ENCODE measurements at places on chromosomes 12 and 14. TPM values are rescaled to one million over a fixed set of nuclear protein-coding genes. Genes with fewer than 3 reads are reported as not detected.

DNA sequence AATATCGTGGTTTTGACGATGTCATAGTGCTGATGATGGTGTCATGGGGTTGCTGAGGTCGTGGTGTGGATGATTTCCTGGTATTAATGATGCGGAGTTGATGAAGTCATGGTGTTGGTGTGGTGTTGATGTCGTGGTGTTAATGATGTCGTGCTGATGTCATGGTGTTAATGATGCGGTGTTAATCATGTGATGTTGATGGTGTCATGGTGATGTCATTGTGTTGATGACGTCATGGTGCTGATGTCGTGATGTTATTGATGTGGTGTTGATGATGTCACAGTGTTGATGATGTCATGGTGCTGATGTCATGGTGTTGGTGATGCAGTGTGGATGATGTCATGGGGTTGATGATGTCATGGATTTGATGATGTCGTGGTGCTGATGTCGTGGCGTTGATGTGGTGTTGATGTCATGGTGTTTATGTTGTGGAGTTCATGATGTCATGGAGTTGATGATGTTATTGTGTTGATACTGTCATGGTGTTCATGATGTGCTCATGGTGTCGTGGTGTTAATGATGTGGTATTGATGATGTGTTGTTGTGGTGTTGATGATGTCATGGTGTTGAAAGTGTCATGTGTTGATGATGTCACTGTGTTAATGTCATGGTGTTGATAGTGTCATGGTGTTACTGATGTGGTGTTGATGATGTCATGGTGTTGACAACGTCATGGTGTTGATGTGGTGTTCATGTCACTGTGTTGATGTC is 48.5 kb upstream of the RIMBP2 start:
- peak; percentile 51 for DNase-seq
- no peaks in the 10 kb centered on the region for H3K36me3 ChIP-seq
- no peak overlapping the region for H3K27ac ChIP-seq
- peaks cover 2% of the 10 kb centered on the region for H3K27me3 ChIP-seq

GRCh38 chr14:96094211-96094610 is 55.0 kb downstream of the C14orf132 start:
- no peak overlapping the region for H3K4me3 ChIP-seq
- no peaks in the 10 kb centered on the region for H3K4me1 ChIP-seq
- DNase-seq, result no peak
- H3K36me3 ChIP-seq, result no peaks in the 10 kb centered on the region
- no peaks in the 10 kb centered on the region for H3K27me3 ChIP-seq

GRCh38 chr12:109697270-109697553 is 16.4 kb upstream of the FAM222A start:
- DNase-seq, result no peak
- H3K27ac ChIP-seq, result no peak overlapping the region
- H3K4me3 ChIP-seq, result no peak overlapping the region
- no peaks in the 10 kb centered on the region for H3K27me3 ChIP-seq

DNA sequence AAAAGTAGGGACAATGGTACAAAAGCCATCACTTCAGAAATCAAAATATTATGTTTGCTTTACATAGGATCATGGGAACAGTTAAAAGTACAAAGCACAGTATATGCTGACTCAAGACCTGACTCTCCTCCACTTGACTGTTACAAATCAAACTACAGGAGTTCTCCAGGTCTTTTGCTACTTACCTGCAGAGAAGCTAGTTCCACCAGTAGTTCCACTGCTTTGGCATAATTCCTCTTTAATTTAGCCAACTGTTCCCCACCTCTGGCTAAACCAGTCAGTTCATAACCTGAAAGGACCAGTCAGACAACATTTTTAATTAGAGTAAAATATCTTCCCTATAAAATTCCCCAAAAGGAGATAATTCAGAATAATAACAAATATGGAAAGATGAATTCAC is 14.0 kb downstream of the ATP6V1D start:
- H3K27ac ChIP-seq, result no peak overlapping the region
- H3K36me3 ChIP-seq, result peaks cover 64% of the 10 kb centered on the region
- no peak for DNase-seq
- H3K27me3 ChIP-seq, result no peaks in the 10 kb centered on the region
- H3K4me1 ChIP-seq, result no peaks in the 10 kb centered on the region

- no peak overlapping the region for H3K4me3 ChIP-seq
- H3K4me1 ChIP-seq, result no peaks in the 10 kb centered on the region
- H3K27me3 ChIP-seq, result no peaks in the 10 kb centered on the region
- no peak overlapping the region for H3K27ac ChIP-seq
- no peaks in the 10 kb centered on the region for H3K36me3 ChIP-seq
These were observed 268.9 kb downstream of the SUDS3 start for GRCh38 chr12:118645219-118645618.

DNA sequence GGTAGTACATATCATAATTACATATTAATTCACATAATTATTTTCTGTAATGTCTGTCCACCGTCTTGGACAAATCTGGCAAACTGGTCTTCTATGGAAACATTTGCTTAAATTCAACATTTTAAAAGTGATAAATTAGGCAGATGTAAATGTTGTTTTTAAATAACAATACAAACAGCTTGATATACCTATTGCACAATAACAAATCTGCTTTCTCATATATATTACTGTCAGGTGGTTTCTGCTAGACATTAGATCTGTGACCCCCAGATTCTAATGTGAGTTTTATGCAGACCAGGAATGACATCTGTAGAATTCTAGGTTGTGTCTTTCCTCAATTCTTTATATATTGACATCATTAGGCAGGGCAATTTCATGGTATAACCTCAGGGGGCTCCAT is 173.3 kb downstream of the CCDC59 start:
- H3K36me3 ChIP-seq, result no peaks in the 10 kb centered on the region
- no peak for DNase-seq
- H3K4me1 ChIP-seq, result no peaks in the 10 kb centered on the region
- H3K27me3 ChIP-seq, result no peaks in the 10 kb centered on the region
- H3K4me3 ChIP-seq, result no peak overlapping the region

DNA sequence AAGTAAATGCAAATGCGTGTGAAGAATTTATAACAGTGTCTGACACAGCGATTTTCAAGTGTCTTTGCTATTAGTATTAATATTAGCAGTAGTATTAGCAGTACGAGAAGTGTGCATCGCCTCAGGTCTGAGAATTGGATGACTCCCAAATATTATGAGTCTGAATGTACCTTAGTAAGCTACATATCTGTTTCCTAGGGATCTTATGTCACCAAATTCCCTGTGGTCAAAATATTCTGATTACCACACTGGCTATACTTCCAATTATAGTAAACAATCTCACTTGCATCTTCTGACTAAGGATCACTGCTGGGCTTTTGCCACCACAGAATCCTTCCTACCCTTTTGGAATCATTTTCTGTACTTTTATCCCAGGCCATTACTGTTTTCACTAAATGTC is 396.0 kb upstream of the MIS18BP1 start:
- no peaks in the 10 kb centered on the region for H3K4me1 ChIP-seq
- no peak for DNase-seq

- H3K27ac ChIP-seq, result no peak overlapping the region
- H3K36me3 ChIP-seq, result no peaks in the 10 kb centered on the region
- no peak overlapping the region for H3K4me3 ChIP-seq
- DNase-seq, result no peak
- H3K4me1 ChIP-seq, result no peaks in the 10 kb centered on the region
These were observed 182.5 kb upstream of the DIO2 start for GRCh38 chr14:80393766-80394165.

DNA sequence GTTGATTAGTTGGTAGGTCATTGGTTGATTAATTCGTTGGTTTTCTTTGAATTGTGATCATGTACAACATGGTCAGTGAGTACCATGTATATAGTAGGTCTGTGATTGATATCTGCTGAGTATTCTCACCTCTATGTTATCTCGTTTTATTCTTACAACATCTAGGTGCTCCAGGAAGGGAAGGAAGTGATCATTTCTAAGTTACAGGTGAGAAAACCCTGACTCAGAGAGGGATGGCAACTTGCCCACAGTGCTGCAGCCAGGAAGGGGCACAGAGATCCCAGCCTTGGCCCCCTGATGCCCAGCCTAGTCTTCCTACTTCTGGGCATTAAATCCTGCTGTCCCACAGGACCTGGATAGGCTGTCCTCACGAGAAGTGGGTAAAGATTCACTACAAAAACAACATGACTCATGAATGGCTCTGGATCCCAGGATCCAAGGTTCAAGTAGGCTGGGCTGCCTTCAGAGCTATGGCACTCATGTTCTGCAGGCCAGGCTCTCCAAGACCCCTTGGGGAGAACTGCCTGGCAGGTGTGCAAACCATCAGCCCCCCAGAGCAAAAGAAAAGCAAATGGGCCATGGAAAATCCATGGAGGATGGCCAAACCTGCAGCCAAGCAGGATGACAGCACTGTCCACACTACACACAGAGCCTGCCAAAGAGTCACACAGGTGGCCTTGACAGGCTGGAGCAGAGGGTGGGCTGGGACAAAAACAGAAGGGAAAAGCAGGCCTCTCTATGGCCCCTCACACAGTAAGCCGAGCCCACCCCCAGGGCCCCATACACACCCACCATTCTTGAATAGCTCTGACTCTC is 146.2 kb downstream of the BCL11B start:
- no peak for DNase-seq
- no peaks in the 10 kb centered on the region for H3K27me3 ChIP-seq
- H3K36me3 ChIP-seq, result no peaks in the 10 kb centered on the region
- no peak overlapping the region for H3K4me3 ChIP-seq

GRCh38 chr12:23349564-23349963 is 599.9 kb downstream of the SOX5 start:
- no peak for DNase-seq
- no peak overlapping the region for H3K27ac ChIP-seq
- no peak overlapping the region for H3K4me3 ChIP-seq
- no peaks in the 10 kb centered on the region for H3K4me1 ChIP-seq
- H3K36me3 ChIP-seq, result no peaks in the 10 kb centered on the region

GRCh38 chr12:7376196-7376595 is 67.8 kb downstream of the CD163L1 start:
- peaks cover 6% of the 10 kb centered on the region for H3K27me3 ChIP-seq
- no peaks in the 10 kb centered on the region for H3K4me1 ChIP-seq
- no peak for DNase-seq
- no peak overlapping the region for H3K4me3 ChIP-seq
- H3K27ac ChIP-seq, result no peak overlapping the region

GRCh38 chr14:58947156-58947555 is 241.3 kb upstream of the DAAM1 start:
- H3K27me3 ChIP-seq, result no peaks in the 10 kb centered on the region
- H3K27ac ChIP-seq, result no peak overlapping the region
- H3K4me1 ChIP-seq, result no peaks in the 10 kb centered on the region
- no peak overlapping the region for H3K4me3 ChIP-seq

GRCh38 chr12:14313379-14314138 is 51.9 kb upstream of the ATF7IP start:
- DNase-seq, result no peak
- H3K4me1 ChIP-seq, result no peaks in the 10 kb centered on the region
- H3K36me3 ChIP-seq, result no peaks in the 10 kb centered on the region
- H3K27ac ChIP-seq, result no peak overlapping the region
- no peaks in the 10 kb centered on the region for H3K27me3 ChIP-seq
- H3K4me3 ChIP-seq, result no peak overlapping the region

DNA sequence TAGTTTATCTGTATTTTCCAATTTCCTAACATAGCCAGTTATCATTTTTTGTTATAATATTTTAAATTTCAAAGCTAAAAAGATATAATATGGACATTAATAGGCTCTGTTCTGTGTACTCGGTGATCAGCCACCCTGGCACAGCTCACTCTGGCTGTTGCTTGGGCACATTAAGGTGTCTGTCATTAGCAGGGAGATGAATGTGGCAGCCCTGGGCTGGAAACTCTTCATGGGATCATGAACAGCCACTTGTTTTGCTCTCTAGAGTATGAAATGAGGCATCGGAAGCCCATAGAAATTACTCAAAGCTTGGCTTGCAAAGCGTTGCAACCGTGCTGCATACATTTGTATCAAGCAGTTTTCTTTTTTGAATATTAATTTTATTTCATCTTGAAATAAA is 233.2 kb downstream of the DACT1 start:
- no peaks in the 10 kb centered on the region for H3K36me3 ChIP-seq
- H3K4me3 ChIP-seq, result no peak overlapping the region

DNA sequence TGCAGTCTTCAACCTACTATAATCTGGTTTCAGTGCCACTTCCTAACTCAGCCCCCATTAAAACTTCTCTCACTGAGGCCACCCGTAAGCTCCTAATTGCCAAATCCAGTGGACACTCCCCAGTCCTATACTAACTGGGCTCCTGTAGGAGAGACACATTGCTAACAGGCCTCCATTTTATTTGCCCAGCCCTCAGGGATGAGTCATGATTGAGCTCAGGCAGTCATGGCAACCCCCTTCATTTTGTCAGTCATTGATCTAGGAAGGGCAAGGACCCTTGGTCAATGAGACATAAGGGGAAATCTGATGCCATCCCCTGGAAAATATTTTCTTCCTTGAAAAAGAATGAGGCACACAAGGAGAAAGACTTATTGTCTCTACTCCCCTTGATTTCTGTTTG is 70.1 kb upstream of the HIF1A start:
- DNase-seq, result no peak
- H3K4me3 ChIP-seq, result no peak overlapping the region
- no peaks in the 10 kb centered on the region for H3K36me3 ChIP-seq
- no peak overlapping the region for H3K27ac ChIP-seq
- no peaks in the 10 kb centered on the region for H3K4me1 ChIP-seq

DNA sequence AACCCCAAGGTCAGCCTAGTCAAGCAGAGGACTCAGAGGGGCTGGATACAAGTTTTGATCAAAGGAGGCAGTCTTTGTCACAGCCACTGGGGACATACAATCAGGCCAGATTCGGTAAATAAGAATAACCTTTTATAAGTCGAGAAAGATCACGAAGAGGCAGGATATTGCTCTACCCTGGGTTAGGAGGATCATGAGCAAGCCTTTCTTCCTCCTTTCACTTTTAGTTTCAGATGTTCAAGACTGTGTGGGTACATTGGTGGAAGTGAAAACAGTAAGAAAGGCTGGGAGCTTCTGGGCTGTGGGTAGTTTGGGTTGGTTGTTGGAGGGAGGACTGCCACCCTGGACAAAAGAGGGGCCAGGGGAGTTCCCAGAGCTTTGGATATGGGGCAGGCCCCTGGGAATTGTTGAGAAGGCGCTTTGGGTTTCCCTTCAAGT is 127.7 kb downstream of the SNAPC1 start:
- H3K4me1 ChIP-seq, result peaks cover 10% of the 10 kb centered on the region
- H3K27me3 ChIP-seq, result no peaks in the 10 kb centered on the region
- H3K4me3 ChIP-seq, result no peak overlapping the region
- no peaks in the 10 kb centered on the region for H3K36me3 ChIP-seq

GRCh38 chr12:46985816-46986215 is 93.6 kb upstream of the PCED1B start:
- no peaks in the 10 kb centered on the region for H3K4me1 ChIP-seq
- no peak for DNase-seq
- no peak overlapping the region for H3K4me3 ChIP-seq
- no peaks in the 10 kb centered on the region for H3K36me3 ChIP-seq
- peaks cover 4% of the 10 kb centered on the region for H3K27me3 ChIP-seq

GRCh38 chr14:71555654-71556559 is 376.3 kb upstream of the RGS6 start:
- H3K36me3 ChIP-seq, result no peaks in the 10 kb centered on the region
- DNase-seq, result peak; percentile 43
- peaks cover 9% of the 10 kb centered on the region for H3K4me1 ChIP-seq
- no peaks in the 10 kb centered on the region for H3K27me3 ChIP-seq
- H3K27ac ChIP-seq, result peak overlapping the region; percentile 90

Gene GDF3
- total RNA-seq, result not detected

Gene RDH12
- not detected for total RNA-seq

Gene RNFT2
- total RNA-seq, result 6.9 TPM

Gene RDH16
- 1.6 TPM for total RNA-seq

Gene CLEC9A
- not detected for total RNA-seq

Gene GPR84
- total RNA-seq, result 0.45 TPM

Gene WDR89
- total RNA-seq, result 9.6 TPM

Gene SLC6A12
- total RNA-seq, result 0.70 TPM
